Kidney glomerular epithelial cell (primary cell): ENCODE measurements at places on chromosomes 7 and 10.

- no peak for DNase-seq
Observed at GRCh38 chr10:26439406-26440087, 1.4 kb downstream of the APBB1IP start.

DNA sequence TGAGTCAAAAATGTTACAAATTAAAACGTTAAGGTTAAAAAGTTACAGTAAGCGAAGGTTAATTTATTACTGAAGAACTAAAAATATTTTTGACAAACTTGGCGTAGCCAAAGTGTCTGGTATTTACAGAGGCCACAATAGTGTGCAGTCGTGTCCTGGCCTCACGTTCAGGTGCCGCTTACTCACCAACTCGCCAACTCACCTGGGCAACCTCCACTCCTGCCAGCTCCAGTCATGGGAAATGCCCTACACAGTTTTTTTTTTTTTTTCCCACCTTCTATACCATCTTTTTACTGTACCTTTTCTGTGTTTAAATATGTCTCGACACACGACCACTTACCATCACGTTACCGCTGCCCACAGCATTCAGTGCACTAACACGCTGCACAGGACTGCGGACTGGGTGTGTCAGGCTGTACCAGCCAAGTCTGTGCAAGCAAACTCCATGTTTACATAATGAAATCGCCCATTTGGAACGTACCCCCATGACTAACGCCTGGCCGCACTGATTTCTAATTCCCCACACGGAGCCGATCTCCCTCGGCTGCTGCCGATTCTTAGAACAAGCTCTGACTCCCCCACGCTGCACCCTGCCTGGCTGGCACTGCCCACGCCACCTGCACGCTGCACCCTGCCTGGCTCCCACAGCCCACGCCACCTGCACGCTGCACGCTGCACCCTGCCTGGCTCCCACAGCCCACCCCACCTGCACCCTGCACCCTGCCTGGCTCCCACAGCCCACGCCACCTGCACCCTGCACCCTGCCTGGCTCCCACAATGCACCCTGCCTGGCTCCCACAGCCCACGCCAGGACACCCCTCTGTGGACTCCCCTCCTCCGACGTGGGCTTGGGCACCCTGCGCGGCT lies 203.1 kb downstream of the ZMYND11 start:
- DNase-seq: peak; percentile 96

DNA sequence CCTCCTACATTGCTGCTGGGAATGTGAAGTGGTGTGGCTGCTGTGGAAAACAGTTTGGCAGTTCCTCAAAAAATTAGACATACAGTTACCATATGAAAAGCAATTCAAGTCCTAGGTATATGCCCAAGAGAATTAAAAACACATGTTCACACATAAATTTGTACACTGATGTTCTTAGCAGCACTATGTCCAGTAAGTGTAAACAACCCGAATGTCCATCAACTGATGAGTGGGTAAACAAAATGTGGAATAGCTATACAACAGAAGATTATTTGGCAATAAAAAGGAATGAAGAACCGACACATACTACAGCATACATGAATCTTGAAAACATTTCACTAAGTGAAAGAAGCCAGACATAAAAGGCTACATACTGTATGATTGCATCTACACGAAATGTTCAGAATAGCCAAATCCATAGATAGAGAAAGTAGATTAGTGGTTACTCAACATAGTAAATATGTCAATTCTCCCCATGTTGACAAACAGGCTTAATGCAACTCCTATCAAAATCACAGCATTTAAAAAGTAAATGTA lies 17.2 kb downstream of the CEP41 start:
- no peak for DNase-seq

DNA sequence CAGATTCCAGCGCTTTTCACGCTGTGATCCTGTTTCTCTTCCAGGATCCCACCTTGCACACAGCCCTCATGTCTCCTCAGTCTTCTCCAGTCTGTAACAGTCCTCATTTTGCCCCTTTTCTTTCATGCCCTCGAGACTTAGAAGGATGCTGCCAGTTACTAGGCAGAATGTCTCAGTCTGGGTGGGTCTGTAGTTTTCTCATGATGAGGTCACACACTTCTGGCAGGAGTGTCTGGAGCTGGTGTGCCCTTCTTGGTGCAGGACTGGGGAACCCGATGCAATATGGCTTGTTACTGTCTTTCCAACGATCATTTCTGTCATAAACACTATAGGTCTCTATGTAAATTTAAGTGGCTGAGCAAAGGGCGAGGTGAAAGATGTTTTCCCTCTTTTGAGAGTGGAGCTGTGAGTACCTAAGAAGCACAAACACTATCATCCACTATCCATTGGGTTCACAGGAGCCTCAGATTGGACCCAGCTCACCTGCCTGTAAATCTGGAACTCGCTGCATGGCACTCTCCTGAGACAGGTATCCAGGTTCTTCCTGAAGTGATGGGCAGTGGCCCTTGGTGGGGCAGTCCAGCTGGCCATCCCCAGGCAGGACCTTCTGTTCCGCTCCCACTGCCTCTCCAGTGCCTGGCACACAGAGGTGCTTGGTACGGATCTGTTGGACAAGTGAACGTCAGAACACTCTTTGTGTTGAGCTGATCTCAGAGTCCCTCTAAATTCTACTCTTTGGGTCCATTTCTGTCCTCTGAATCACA lies 64.3 kb upstream of the ZNF32 start:
- DNase-seq: no peak
